H9 (cell line): ENCODE measurements at places on chromosomes 3 and 15. TPM values are rescaled to one million over a fixed set of nuclear protein-coding genes. Genes with fewer than 3 reads are reported as not detected.

Gene ADCY5
- 5.0 and 6.1 TPM in 2 replicates for total RNA-seq

Gene NBEAL2
- total RNA-seq, result 50.4 and 52.1 TPM in 2 replicates

Gene DCBLD2
- total RNA-seq, result 47.5 and 48.0 TPM in 2 replicates

- no peak overlapping the region for H3K27ac ChIP-seq
- H3K4me3 ChIP-seq, result no peak overlapping the region
- DNase-seq, result no peak
- H3K36me3 ChIP-seq, result no peaks in the 10 kb centered on the region
These were observed 14.4 kb upstream of the PLA2G4D start for GRCh38 chr15:42108806-42109205.

DNA sequence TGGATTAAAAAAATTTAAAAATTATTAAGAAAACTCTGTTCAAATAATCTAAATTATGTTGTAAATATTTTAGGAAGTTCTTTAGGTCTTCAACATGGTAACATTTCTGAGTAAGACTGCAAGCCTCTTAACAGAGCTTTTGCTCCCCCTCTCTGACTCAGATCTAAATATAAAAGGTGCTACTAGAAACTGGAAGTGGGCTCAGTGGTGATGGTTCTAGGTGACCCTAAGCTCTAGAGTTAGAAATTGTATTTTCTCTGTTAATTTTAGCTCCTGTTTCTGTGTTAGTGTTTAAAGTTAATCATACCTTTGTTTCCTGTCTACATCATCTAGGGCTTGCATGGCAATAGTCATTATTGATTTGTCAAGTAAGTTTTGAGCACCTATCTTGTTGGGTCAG, 159.9 kb upstream of the MEIS2 start:
- no peaks in the 10 kb centered on the region for H3K27me3 ChIP-seq
- H3K4me3 ChIP-seq, result no peak overlapping the region
- no peak for DNase-seq
- H3K27ac ChIP-seq, result no peak overlapping the region
- H3K36me3 ChIP-seq, result no peaks in the 10 kb centered on the region

DNA sequence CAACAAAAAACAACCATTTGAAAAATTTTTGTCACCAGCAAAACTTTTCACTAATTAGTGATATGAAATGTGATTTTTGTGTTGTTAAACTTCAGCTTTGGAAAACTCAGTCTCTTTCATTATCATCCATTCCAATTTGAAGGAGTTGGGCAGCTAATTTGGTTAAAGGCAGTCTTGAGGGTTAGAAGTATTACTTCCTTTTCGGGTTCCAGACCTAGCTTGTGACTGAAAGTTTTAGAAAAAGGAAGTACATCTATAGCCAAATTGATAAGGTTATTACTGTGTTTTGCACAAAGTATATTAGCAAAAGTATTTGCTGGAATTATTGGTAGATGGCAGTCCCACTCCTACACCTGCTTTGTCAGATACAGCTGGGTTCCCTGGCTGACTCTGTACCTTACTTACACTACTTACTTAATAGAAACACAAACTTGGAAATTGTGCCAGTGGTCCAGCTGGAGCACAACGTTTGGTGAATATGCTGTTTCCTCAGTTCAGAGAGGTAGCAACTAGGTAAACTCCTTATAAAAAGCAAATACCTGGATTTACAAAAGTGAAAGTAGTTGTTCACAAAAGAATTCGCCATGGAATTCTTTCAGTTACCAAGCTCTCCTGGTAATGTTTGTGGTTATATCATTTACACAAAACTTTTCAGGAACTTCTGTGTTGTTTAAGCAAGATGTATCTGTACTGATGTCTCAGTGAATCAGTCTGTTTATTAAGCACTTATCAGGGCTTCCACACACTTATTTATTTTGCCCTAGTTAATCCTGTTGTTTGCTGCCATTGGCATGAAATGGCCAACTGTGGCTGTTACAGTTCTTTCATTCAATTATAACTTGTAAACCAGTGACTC, 31.6 kb downstream of the TIPARP start:
- peaks cover 32% of the 10 kb centered on the region for H3K36me3 ChIP-seq
- DNase-seq, result no peak
- H3K27ac ChIP-seq, result no peak overlapping the region
- H3K4me1 ChIP-seq, result no peaks in the 10 kb centered on the region
- H3K4me3 ChIP-seq, result no peak overlapping the region
- H3K27me3 ChIP-seq, result no peaks in the 10 kb centered on the region

- H3K36me3 ChIP-seq, result peaks cover 2% of the 10 kb centered on the region; the same call in 1 of the 3 replicates
- peaks cover 9% of the 10 kb centered on the region for H3K4me1 ChIP-seq
- peaks cover 2% of the 10 kb centered on the region; the same call in 1 of the 2 replicates for H3K27me3 ChIP-seq
These were observed 60.3 kb downstream of the NOX5 start for GRCh38 chr15:69074843-69075224.

- H3K27ac ChIP-seq, result no peak overlapping the region
- no peak for DNase-seq
- H3K4me3 ChIP-seq, result no peak overlapping the region
- no peaks in the 10 kb centered on the region; the same call in 1 of the 2 replicates for H3K27me3 ChIP-seq
- H3K36me3 ChIP-seq, result no peaks in the 10 kb centered on the region
- no peaks in the 10 kb centered on the region for H3K4me1 ChIP-seq
These were observed 124.3 kb downstream of the BDH1 start for GRCh38 chr3:197431346-197431910.

DNA sequence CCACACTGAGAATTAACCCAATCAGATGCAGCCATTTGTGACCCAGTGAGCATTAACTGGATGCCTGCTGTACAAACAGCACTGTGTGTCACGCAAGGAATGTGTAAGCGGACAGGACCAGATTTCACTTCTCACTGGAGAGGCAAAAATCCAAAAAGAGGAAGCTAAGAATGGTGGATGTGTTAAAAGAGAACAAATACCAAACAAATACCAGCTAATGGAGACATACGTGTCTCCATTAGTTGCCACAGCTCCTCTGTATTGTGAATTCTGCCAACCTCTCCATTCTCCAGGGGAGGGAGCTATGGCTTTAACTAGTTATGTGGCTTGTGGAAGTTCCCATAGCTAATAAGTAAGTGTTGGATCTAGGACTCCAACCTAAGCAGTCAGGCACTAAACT, 2.6 kb downstream of the LTF start:
- no peaks in the 10 kb centered on the region; the same call in 1 of the 2 replicates for H3K27me3 ChIP-seq
- H3K36me3 ChIP-seq, result no peaks in the 10 kb centered on the region
- no peak overlapping the region for H3K27ac ChIP-seq
- no peak overlapping the region for H3K4me3 ChIP-seq
